ENCODE measurements at places on chromosomes 11 and 22. TPM values are rescaled to one million over a fixed set of nuclear protein-coding genes. Genes with fewer than 3 reads are reported as not detected.

The PRG3 gene
- total RNA-seq = not detected

The OR5A1 gene
- total RNA-seq = not detected

The MMP10 gene
- total RNA-seq = 4.4 TPM

The C1QTNF5 gene
- total RNA-seq = 11.0 TPM

The TREH gene
- not detected for total RNA-seq

The KIAA1671 gene
- 6.2 TPM for total RNA-seq

The RHOG gene
- total RNA-seq = 12.3 TPM

The SAA4 gene
- total RNA-seq = not detected

The ADAMTS8 gene
- 0.28 TPM for total RNA-seq

The FIBIN gene
- total RNA-seq = 2.3 TPM

The ROM1 gene
- total RNA-seq = 3.1 TPM

The CPSF7 gene
- total RNA-seq = 16.3 TPM

The APOA5 gene
- total RNA-seq = under 0.01 TPM

The ANGPTL5 gene
- 0.28 TPM for total RNA-seq

The NLRP6 gene
- not detected for total RNA-seq

The LRP4 gene
- 5.1 TPM for total RNA-seq

The PDGFD gene
- total RNA-seq = 13.0 TPM

The CBLIF gene
- not detected for total RNA-seq

All from regular cardiac myocyte (primary cell).